ENCODE measurements at places on chromosomes 6 and 20.

GRCh38 chr6:137542713-137543112 lies 48.5 kb upstream of the OLIG3 start:
- no peak for DNase-seq

DNA sequence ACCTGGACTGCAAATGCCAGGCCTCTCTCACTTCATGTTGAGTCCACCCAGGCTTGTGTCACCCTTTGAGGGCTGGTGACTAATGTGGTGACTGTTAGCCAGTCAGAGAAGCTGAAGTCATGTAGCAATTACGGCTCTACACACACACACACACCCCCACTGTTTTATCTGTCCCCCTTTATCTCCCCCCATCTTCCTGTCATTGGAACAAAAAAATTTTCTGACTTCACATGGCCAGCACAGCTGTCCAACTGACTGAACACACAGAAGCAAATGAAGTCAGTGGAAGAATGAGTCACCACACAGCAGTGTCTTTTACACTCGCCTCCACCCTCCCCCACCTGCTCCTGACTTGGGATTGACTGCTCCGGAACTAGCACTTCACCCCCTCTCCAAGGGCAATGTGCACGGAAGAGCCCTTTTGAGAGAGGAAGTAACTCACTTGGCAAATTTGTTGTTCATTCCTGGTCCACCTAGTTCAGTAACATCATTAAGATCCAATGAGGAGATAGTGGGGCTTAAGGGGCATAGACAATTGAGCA lies 198.0 kb downstream of the RNF144B start:
- DNase-seq, result no peak

GRCh38 chr20:19430641-19431315 lies 218.3 kb downstream of the SLC24A3 start:
- DNase-seq, result no peak

GRCh38 chr6:1781152-1781816 lies 171.6 kb downstream of the FOXC1 start:
- DNase-seq, result no peak

GRCh38 chr20:1809611-1810510 lies 85.3 kb upstream of the SIRPA start:
- DNase-seq, result no peak

DNA sequence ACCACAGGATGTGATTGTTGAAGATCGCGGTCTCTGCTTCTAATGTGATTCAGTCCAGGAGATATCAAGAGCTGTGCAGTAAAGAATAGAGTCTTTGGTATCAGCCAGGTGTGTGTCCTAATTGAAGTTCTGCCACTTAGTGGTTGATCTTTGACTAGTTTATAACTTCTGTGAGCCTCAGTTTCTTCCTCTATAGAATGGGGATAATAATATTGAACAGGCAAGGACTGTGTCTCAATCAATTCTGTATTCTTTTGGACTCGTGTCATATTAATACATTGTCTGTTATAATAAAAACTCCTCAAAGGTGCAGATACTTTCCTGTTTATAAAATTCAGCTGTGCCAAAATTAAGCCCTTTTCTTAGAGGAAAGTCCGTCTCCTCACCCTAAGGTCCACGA lies 23.1 kb upstream of the NCOA6 start:
- no peak for DNase-seq
